ENCODE measurements at places on chromosomes 4 and X. TPM values are rescaled to one million over a fixed set of nuclear protein-coding genes. Genes with fewer than 3 reads are reported as not detected.

DNA sequence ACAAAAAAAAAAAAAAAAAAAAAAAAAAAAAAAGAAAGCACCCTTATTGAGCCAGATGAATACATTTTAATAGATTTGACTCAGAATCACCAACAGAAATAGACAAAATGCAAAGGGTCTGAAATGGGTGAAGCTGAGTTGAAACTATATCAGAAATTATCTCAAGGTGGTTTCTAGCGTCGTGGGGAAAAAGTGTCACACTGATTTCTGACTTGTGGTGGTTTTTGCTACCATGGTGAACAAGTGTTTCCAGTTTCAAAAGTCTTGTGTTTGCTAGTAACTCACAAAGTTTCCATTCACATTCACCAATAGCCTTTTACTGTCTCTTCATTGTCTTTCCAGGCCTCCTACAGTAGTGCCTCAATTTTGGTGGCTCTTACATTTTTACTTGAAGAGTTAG, 135.5 kb downstream of the ARHGAP24 start:
- DNase-seq, result no peak

DNA sequence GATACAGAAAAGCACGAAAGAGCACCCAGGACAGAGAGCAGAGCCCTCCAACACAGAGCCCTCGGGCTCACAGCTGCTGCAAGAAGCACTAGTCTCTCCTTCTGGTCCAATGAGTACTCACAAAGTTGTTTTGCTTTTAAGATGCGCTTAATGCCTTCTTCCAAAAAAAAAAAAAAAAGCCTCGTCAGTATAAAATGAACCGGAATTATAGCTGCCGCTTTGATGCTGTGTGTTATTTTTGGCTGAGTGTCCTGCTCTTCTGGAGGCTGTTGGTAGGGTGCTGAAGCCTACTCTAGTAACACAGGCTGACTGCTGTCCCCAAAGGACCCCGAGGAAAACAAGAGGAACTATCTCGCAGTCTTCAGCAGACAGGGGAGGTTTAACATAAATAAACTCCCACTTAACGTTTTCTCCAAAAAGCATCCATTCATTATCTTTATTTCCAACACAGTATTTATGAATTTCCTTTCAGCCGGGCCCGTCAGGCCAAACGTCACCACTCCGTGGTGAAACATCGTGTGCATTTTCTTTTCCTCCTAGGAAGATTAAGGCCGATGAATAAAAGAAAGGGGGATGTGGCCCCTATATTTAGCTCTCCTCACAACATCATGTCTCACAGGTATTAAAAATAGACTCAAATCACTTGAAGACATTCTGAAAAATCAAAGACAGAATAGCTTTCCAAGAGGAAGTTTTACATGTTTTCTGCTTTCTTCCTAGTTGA, 213.7 kb upstream of the PPARGC1A start:
- peak; percentile 61 for DNase-seq

- no peak for DNase-seq
These were observed 90.8 kb downstream of the NHS start for GRCh38 chrX:17465802-17466201.

GRCh38 chrX:15988661-15989603, 134.3 kb upstream of the AP1S2 start:
- DNase-seq, result no peak

DNA sequence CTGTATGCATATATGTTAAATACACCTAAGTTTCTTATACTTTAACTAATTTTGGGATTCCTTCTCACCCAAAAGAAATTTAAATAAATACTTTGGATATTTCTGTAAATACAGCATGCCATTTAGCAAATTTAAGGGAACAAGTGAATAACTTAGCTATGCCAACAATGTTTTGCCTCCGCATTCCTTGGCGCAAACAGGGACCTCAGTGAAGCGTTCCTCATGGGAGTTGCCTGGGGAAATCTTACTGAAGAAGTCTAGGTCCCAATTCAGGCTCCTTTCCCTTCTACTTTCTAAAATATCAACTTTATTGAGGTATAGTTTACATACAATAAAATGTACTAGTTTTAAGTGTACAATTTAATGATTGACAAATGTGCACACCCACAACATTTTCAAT, 25.0 kb downstream of the COL4A5 start:
- DNase-seq, result no peak

DNA sequence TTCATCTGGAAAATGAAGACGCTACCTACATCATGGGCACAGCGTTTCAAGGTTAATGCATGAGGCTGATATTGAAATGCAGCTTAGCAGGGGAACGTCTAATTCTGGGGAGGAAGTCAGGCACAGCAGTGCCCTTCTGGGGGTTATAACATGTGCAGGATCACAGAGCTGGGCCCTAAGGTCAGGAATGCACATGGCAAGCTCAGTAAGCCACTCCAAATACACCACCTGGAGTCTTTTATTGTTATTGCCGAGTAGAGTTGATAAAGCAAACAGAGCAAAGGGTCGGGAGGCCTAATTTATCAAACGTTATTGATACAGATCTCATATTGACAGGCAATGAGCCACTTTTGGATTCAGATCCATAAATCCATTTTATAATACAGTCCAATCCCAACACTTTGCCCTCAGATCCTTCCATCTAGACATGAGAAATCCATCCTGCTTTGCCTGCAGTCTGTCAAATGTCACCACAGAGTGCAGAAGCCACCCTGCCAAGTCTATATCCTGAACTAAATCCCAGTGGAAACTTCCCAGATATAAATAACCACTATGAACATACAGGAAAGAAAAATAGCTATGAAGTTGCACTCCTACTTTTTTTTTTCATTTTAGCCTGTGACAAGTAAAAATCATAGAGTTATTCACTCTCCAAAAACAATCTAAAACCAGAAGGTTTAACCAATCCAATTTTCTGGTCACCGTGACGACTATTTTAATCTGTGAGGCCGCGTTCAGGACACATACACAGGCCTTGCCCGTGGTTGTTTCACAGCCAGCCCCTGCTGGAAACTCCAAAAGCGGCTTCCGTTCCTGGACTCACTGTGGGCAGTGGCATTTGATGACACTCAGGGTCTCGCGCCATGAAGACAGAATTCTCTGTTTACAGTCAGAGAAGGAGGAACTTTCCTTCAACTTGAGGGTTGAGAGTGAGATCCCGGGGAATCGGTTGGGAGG, 335.4 kb downstream of the DHX15 start:
- no peak for DNase-seq

DNA sequence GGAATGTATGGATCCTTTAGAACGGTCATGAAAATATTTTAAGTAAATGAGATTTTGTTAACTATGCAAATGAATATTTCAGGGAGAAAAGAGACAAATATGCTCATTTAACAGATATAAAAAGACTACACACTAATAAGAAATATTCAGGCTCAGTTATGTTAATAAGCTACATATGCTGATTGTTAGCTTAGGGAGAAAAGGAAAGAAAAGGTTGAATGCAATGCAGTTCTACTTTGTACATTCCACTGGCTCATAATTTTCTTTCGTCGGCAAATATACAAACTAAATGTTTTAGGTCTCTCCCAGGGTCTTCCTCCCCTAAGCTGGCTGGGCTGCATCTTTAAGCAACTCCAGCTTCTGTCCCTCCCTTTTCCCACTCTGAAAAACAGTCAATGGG, 2.7 kb upstream of the RTL3 start:
- DNase-seq, result no peak

DNA sequence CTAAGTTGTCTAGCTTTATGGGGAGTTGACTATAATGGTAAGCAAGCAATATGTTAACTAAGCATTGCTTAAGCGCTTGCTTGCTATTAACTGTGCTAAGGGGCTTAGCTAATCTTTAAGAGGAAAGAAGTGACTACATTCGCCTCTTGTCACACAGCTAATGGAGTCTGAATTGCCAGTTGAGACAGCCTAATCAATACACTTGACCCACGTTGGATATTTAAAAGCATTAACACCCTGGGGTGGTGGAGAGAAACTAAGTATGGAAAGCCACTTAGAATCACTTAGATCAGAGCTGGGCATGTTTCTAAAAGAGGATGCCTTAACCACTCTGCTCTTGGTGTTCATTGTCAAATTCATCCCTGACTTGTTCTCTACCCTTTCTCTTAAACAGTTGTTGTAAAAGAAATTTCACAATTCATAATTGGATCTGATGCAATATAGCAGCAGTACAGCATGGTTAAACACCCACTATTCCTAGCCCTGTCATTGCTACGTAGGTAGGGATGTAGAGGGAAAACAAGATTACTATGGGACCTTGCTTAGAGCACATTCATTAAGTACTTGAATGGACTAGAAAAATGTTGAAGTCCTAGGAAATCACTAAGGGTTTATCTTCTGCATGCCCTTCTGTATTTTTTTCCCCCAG, 3.5 kb downstream of the ZAR1 start:
- DNase-seq, result no peak

GRCh38 chrX:93242897-93243296, 430.5 kb downstream of the NAP1L3 start:
- no peak for DNase-seq

DNA sequence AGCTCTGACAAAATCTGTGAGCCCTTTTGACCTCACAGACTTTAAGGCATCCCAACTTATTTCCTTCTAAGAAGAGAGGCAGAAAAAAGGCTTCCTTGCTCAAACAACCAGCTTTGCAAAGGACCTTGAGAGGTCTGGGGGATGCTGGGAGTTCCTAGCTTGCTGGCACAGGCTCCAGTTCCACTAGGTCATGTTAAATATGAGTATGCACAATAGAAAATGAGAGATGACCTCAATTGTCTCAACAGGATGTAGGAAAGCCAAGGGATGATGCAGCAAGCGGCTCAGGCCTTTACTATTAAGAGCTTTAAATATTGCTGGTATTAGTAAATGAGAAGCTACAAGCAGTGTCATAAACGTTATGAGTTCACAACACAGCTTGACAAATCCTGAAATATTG, 13.3 kb upstream of the ZNF827 start:
- DNase-seq, result no peak

- DNase-seq, result no peak
These were observed 81.3 kb downstream of the PPP1R2C start for GRCh38 chrX:42696536-42697124.

DNA sequence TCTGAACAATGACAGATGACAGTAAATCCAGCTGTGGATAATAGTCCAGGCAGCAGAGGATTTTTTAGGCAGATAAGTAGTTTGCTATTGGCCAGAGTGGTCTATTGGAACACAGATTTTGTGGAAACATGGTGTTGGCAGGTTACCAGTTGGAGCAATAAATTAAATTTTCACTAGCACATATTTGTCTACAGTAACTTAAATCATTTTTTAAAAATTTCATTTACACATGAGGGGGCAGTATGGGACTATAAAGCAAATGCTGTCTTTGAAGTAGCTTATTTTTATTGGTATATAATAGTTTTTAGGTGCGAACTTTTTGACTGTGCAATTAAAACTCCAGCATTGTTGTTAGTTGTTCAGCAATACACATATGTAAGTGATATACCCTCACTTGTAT, 289.8 kb downstream of the ARHGAP10 start:
- DNase-seq, result no peak

- DNase-seq, result no peak
These were observed 509.6 kb downstream of the MID1IP1 start for GRCh38 chrX:39310891-39311290.

- DNase-seq, result no peak
These were observed 12.0 kb upstream of the CD38 start for GRCh38 chr4:15765910-15766697.

- DNase-seq, result no peak
These were observed 370.3 kb upstream of the SMIM31 start for GRCh38 chr4:164383358-164384220.

DNA sequence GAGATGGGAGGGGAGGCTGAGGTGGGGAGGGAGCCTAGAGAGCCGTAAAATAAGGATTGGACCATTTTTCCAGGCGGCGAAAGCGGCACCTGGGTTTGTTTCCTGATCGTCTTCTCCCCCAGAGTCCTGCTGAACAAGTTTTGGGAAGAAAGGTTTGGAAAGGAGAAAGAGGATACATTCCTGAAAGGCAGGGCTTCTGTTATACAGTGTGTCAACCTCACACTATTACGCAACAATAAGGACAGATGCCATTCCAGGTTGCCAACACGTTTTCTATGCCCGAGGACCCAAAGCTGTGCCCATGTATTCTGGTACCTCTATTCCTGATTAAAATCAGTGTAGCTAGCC, 658 bp downstream of the SCOC start:
- no peak for DNase-seq

NHSL2 gene
- polyA plus RNA-seq, result 9.6 TPM

MAGEB2 gene
- not detected for polyA plus RNA-seq

USP17L22 gene
- polyA plus RNA-seq, result not detected

SSX4 gene
- polyA plus RNA-seq, result not detected

AADAT gene
- 20.2 TPM for polyA plus RNA-seq

NONO gene
- polyA plus RNA-seq, result 597 TPM

DEFB131A gene
- not detected for polyA plus RNA-seq

GYG2 gene
- polyA plus RNA-seq, result 15.2 TPM

MEPE gene
- not detected for polyA plus RNA-seq

TEX13D gene
- not detected for polyA plus RNA-seq

ART3 gene
- polyA plus RNA-seq, result 0.32 TPM

TMEM150C gene
- 29.0 TPM for polyA plus RNA-seq

CPE gene
- polyA plus RNA-seq, result 123 TPM

ZMAT1 gene
- 38.9 TPM for polyA plus RNA-seq

CAPN6 gene
- polyA plus RNA-seq, result 26.8 TPM
